ENCODE measurements at places on chromosomes 3 and 15. TPM values are rescaled to one million over a fixed set of nuclear protein-coding genes. Genes with fewer than 3 reads are reported as not detected.
A peak's percentile ranks its signal among the peaks of the same experiment; 100 is the strongest.

HIGD1A gene
- 379 TPM for total RNA-seq

ECE2 gene
- not detected for total RNA-seq

FBLN2 gene
- total RNA-seq = not detected

IL16 gene
- total RNA-seq = not detected

CCK gene
- not detected for total RNA-seq

UPK1B gene
- total RNA-seq = not detected

SAMMSON gene
- not detected for total RNA-seq

GRAMD1C gene
- total RNA-seq = not detected

- no peak for DNase-seq
Measured at GRCh38 chr3:172100482-172100881, 61.1 kb downstream of the FNDC3B start.

GRCh38 chr15:34076785-34077184, 24.9 kb downstream of the EMC7 start:
- no peak for DNase-seq

GRCh38 chr3:123405021-123405420, 43.9 kb downstream of the ADCY5 start:
- no peak for DNase-seq

GRCh38 chr15:83565553-83566159, 88.3 kb upstream of the ADAMTSL3 start:
- DNase-seq = peak; percentile 25

- no peak for DNase-seq
Measured at GRCh38 chr15:64891561-64891960, 20.1 kb upstream of the ANKDD1A start.

GRCh38 chr15:51119120-51119519, 24.4 kb upstream of the TNFAIP8L3 start:
- no peak for DNase-seq

DNA sequence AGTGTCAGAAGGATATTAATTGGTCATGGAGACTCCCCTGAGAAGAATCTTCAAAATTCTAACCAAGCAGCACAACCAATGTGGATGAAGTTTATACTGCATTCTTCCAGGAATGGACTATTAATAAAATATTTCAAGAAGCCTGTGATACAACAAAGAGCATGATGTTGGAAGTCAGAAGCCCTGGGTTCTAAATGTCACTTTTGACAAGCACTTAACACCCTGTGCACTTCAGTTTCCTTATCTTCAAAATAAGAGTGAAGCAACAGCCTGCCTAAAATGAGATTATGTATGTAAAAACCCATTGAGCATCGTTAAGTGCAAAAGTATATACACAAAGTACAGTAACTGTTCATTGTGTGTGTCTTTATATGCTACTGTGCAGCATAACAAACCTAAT, 369.4 kb downstream of the NTRK3 start:
- DNase-seq = no peak

DNA sequence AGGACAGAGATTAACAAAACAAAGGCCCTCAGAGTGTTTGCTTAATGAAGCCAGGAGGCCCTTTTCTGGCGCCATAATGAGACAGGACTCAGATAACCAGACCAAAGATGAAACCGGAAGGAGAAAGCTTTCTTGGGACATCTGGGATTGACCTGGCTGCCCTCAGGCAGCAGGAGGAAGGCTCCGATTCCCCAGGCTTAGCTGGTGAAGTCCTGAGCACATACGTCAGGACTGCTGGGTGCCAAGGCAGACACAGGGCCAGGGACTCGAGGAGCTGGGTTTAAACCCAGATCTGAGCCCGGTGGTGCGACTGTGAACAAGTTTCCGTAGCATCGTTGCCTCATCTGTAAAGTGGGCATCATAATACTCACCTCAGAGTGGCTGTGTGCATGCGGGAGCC, 36.7 kb upstream of the HRH1 start:
- DNase-seq = no peak

DNA sequence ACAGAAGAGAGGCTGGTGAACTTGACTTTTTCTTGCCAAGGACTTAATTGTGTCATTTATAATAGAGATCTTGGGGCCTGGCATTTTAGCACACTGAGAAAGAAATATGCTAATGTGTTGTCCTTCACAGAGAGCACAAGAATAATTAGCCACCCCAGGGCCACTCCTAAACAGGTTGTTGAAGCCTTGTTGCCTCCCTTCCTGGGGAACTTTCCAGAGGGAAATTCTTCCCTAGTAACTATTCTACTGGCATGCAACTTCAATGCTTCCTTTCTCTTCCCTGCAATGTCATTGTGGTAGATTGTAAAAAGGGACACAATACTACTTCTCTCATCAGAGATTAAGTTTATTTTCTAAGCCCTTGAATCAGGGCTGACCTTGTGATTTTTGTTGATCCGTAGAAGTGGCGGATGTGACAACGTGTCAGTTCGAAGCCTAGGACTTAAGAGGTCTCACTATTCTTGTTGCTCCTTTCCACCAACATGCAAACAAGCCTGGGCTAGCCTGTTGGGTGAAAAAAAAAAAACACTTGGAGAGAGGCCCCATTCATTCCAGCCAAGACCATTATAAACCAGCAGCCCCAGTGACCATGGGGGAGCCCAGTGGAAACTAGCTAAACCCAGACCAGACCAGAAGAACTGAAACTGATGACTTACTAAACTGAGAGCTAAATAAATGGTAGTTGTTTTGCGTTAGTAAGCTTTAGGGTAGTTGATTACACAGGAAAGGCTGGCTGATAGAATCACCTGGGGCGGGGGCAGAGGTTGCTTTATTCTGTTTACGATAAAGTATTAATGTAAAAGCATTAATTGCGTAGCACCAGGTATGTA, 287.2 kb downstream of the SHQ1 start:
- DNase-seq = no peak

DNA sequence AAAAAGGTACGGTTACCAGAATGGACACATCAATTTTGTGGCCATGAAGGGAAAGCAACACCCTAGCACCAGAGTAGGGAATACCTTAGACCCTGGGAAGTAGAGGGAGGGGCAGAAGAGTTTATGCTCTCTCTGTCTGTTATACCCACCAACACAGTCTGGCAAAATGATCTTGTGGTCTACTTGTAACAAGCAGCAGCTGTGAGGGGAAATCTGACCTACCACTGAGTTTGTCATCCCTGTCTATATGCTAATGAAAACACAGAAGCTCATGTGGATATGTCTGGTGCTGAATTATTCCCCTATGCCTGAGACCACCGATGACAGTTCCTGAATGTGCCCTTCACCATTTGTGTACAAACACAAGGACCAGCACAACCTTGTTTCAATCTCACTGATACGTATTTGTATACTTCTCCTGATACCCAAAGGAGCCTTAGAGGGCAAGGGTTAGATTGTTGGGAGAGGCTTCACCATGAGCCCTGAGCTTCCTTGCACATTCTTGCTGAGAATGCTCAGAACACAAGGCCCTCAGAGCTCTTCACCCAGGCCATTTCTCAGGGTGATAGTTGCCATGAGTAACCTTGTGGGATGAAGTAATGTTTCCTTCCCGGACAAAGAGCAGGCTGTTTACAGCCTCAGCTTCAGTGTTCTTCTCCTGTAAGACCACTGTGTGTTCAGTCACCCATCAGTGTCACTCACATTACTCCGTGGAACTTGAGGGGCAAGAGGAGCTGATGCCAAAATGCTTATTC, 24.7 kb upstream of the ZNF639 start:
- DNase-seq = no peak

GRCh38 chr3:54756330-54756731, 171.5 kb downstream of the LRTM1 start:
- DNase-seq = no peak

GRCh38 chr3:149258298-149258697, 36.7 kb upstream of the CP start:
- DNase-seq = no peak

GRCh38 chr3:14869917-14870782, 51.4 kb downstream of the FGD5 start:
- DNase-seq = no peak

- DNase-seq = no peak
Measured at GRCh38 chr3:123371859-123372685, 76.8 kb downstream of the ADCY5 start.

GRCh38 chr3:117853923-117854668, 1144.5 kb downstream of the TUSC7 start:
- no peak for DNase-seq

DNA sequence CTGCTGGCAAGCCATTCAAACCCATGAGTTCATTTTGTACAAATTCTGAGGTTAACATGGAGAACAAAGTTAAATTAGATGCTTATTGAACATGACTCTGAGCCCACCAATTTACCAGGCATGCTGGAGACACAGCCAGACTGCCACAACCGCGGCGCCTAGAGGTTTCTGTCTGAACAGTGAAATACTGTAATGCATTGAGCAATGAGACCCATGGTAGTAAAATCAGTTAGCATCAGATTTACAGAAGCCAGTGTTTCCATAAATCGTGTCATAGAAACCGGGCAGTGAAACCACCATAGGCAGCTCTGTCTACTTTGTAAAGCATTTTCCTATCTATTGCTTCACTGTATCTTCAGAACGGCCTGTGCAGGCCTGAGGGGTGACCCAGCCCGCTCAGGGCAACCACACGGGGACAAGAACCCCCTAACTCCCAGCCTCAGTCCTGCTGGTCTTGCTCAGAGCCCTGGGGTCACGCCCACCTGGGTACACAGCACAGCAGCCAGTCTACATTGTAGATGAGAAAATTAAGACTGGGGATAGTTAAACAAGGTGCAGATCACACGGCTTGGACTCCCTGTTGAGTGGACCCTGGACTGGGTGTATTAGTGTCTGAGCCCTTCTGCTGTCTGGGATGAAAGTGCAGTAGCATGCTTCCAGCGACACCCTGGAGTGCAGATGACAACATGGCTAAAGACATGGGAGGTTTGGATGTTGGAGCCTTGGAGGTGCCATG, 44.2 kb downstream of the MGLL start:
- DNase-seq = no peak

DNA sequence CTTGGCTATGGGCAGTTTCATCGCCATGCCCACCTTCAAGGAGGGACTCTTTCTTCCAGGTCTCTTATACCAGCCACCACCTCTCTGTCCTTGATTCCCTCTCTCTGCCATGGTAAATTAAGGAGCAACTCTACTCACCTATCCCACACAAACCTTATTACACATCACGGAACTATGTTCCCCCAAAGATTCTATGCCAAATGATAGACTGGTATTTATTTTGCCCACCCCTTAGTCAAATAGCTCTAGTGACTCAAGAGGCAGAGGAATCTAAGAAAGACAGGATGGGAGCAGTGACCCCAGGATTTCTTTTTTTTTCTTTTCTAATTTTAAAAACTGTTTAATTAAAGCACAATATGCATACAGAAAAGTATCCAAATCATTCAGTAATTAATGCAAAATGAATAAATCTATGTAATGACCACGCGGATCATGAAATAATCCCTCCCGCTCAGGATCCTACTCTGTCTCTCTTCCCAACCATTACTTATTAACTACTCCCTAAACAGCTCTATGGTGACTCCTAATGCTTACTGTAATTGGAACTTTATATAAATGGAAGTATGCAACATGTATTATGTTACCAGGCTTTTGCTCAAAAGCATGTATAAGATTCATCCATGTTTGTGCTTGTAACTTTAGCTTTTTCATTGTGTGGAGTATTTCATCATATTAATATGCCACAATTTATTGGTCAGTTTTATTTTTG, 410.8 kb upstream of the RASGRP1 start:
- DNase-seq = no peak

DNA sequence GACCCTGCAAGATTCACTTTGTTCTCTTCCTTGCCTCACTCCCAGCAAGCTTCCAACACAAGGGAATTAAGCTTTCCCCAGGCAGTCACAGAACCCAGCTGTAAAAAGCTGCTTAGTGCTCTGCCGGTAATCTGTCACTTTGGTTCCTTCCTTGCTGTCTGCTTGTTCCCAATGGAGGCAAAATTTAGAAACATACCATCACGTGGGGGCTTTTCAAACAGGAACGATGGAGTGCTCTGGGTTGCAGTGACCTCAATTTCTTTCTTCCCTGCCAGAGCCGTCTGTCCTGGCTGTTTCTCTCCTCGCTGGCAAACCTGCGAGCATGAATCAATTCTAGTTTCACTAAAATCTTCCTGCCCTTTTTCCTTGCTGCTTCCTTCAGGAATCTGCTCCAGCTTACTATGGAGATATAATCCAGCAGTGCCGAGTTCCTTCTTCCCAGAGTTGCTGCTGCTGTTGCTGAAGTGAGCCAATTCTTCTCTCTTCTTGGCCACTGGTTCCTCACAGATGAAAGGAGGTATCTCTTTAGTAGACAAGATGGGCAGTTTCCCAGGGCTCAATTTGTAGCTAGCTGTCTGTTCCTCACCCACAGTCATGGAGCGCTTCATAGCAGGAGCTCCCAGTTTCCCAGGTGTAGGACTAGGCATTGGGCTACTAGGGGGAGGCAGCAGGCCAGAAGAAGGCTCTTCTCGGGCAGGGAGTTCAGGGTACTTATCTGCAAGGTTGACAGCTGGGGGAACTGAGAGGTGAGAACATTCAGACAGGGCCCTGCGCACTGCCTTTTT, 88.1 kb downstream of the DHX30 start:
- no peak for DNase-seq

DNA sequence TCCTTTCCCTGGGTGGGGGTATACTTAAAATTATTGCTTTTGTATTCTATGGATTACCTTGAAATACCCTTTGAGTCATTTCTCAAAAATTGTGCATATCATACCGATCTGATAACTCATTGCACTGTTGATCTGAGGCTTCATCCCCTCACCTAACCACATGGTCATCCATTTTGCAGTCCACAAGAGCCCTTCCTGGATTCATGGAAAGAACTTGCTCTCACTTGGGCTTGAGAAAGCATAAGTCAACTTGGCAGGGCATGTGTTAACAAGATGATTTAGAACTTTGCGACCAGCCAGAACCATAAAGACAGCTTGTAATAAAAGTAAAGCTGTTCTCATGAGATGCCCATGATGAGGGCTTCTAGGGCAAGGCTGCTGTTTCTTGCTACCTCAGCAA, 22.2 kb downstream of the MME start:
- no peak for DNase-seq

DNA sequence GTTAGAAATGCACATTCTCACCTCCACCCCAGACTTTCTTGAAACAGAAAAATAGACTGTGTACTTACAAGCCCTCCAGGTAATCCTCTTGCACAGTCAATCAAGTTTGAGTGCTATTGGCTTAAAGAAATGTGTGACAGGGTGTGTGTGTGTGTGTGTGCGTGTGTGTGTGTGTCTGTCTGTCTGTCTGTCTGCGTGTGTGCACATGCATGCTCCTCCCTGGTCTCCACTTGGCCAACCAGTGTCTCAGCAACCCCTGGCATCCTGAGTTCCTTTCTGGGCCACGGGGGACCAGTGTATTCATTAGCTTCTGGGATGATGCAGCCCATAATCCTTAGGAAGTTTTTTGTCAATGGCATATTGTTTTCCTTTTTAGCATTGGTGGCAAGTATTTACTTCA, 128.8 kb upstream of the IL12A start:
- no peak for DNase-seq

GRCh38 chr3:111081008-111081545, 9.5 kb downstream of the NECTIN3 start:
- DNase-seq = no peak

- no peak for DNase-seq
Measured at GRCh38 chr3:137065381-137065780, 107.6 kb downstream of the IL20RB start.

DNA sequence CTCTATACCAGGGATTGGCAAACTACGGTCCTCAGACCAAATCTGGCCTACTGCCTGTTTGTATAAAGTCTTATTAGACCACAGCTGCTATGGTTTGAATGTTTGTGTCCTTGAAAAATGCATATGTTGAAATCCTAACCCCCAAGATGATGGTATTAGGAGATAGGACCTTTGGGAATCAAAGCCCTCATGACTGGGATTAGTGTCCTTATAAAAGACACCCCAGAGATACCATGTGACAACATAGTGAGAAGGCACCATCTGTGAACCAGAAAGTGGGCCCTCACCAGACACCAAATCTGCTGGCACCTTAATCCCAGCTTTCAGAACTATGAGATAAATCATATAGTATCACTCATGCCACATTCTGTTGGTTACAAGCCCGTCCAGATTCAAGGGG, 7.4 kb downstream of the HMCES start:
- no peak for DNase-seq
